ENCODE measurements at places on chromosomes 6 and 20.

DNA sequence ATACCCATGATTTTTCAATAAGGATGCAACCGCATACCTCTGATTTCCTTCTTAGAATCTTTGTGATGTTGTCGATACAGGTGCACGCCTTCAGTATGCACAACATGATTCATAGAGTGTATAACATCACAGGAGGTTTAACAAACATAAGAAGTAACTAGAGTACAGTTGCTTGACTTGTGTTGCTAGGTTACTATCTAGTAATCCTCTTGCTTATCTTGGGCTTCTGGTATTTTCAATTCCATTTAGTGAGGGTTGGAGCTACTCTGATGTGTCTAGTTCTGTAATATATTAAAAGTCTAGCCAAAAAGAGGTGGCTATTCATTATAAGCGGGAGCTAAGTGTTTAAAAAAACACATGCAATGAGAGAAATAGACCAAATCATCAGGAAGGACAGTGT, 85.5 kb upstream of the TENT5A start:
- no peak for DNase-seq

GRCh38 chr6:117986396-117986795, 79.3 kb downstream of the SLC35F1 start:
- no peak for DNase-seq

DNA sequence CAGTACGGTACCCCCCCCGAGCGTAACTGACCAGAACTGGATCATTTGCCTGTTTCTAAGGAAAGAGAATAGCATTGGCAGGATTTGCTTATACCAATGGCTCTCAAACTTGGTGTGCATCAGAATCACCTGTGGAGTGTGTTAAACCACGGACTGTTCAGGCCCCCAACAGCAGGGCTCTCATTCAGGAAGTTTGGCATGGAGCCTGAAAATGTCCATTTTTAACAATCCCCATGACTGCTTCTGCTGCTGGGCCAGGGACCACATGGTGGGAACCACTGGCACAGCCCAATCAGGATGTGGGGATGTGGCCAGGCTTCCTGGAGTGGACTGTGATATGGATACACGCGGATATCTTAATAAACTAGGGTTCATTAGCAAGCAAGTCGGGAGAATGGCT, 53.9 kb downstream of the GTF2H5 start:
- DNase-seq = no peak

- DNase-seq = no peak
Observed at GRCh38 chr20:50001784-50002311, 19.1 kb downstream of the SNAI1 start.

GRCh38 chr6:79787626-79788025, 156.5 kb downstream of the SH3BGRL2 start:
- DNase-seq = no peak

- DNase-seq = no peak
Observed at GRCh38 chr6:79158856-79159516, 75.5 kb downstream of the HMGN3 start.

DNA sequence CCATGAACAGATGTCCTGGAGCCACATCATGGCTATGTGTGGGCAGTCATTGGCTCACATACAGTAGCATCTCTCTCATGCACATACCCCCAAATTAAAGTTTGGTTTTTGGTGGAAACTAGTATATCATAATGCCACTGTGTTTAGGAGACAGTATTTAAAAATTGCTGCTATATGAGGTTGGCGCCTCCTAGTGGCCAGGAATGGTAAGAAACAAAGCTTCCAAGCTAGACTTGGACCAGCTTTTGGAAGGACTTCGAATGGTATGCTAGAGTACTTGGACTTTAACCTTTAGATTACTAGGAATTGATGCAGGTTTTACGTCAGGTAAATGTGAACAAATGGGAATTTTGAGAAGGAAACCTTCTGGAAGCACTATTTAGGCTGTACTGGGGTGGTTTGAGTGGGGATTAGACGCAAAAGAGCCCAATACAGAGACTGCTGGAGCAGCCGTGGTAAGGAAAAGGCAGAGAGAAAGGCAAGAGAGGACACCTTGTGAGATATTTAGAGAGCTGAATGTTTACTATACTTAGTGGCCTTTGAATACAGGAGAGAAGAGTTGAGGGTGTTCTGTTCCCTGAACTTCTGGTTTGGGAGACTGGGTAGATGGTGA, 23.8 kb downstream of the PRSS35 start:
- DNase-seq = peak; percentile 65

- DNase-seq = no peak
Observed at GRCh38 chr6:66054967-66055366, 347.9 kb upstream of the EYS start.

DNA sequence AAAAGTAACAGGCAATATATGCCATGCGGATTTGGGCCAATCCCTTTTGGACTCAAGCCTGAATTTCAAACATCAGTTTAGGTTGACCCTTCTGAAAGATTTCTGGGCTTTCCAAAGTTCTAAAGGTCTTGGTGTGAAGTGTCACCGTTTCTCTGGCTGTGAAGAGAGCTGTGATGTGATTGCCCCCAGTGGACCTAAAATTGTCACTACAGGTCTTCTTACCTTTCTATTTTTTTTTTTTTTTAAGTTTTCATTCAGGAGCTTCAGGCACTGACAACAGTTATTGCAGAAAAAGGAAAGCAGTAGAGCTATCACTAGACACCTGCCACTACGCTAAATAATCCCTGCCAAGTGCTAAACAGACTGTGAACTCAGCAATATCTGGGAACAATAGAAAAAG, 75.7 kb upstream of the OPRM1 start:
- DNase-seq = no peak

DNA sequence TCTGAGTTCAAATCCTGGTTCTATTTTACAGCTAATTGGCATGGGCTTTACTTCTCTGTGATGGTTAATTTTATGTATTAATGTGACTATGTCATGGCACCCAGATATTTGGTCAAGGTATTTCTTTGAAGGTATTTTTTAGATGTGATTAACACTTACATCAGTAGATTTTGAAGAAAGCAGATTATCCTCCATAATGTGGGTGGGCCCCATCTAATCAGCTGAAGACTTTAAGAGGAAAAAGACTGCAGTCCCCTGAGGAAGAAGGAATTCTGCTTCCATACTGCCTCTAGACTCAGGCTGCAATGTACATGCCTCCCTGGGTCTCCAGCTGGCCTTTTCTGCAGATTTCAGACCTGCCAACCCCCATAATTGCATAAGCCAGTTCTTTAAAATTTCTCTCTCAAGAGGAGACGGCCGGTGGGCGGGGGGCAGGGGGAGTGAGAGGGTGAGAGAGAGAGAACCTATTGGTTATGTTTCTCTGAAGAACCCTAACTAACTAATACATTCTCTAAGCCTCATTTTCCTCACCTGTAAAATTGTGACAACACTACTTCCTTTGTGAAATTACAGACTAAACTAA, 338.2 kb upstream of the PRDM1 start:
- no peak for DNase-seq

DNA sequence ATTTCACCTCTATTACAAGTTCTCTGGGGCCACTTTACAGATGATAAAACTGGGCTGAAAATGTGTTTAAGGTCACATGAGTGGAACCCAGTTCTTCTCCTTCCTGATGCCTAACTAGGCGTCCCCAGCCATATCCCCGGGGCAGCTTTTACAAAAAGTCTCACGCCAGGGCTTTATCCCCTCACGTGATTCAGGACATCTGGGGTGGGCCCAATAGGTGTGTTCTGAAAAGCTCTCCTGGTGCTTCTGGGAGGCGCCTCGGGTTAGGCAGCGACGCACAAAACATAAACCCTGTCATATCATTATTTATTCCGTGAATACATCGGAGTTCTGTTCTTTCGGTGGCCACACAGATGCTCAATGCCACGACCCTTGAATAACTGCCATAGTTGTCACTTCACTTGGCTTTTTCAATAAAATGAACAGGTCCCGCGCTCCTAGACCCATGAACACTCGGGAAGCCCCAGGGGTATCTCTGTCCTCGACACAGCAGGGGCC, 32.1 kb downstream of the SF3B5 start:
- DNase-seq = no peak

- DNase-seq = no peak
Observed at GRCh38 chr6:3413592-3413991, 43.3 kb downstream of the SLC22A23 start.

- DNase-seq = no peak
Observed at GRCh38 chr6:98833307-98834059, 891 bp upstream of the POU3F2 start.

All from AML-193 (cell line).